ENCODE measurements at places on chromosomes 13 and 19. TPM values are rescaled to one million over a fixed set of nuclear protein-coding genes. Genes with fewer than 3 reads are reported as not detected.

The ZNF20 gene
- total RNA-seq = 2.5 TPM

The KLC3 gene
- 1.3 TPM for total RNA-seq

The UCHL3 gene
- 71.7 TPM for total RNA-seq

The FCER2 gene
- not detected for total RNA-seq

The FFAR2 gene
- not detected for total RNA-seq

The CEACAM19 gene
- total RNA-seq = 3.9 TPM

The CACNA1A gene
- total RNA-seq = 0.25 TPM

The GNA15 gene
- not detected for total RNA-seq

The KCNC3 gene
- total RNA-seq = 2.3 TPM

The WDR88 gene
- total RNA-seq = not detected

The ELANE gene
- total RNA-seq = 0.63 TPM

The ICAM5 gene
- total RNA-seq = 0.16 TPM

The IFNL1 gene
- total RNA-seq = not detected

The NAXD gene
- total RNA-seq = 26.7 TPM

The CEACAM20 gene
- not detected for total RNA-seq

The CEACAM5 gene
- not detected for total RNA-seq

The KANK3 gene
- 0.65 TPM for total RNA-seq

The RXFP2 gene
- total RNA-seq = not detected

All from mesangial cell (primary cell).